Ascending aorta (tissue), 2 donors: ENCODE measurements at places on chromosomes 7 and 10.

DNA sequence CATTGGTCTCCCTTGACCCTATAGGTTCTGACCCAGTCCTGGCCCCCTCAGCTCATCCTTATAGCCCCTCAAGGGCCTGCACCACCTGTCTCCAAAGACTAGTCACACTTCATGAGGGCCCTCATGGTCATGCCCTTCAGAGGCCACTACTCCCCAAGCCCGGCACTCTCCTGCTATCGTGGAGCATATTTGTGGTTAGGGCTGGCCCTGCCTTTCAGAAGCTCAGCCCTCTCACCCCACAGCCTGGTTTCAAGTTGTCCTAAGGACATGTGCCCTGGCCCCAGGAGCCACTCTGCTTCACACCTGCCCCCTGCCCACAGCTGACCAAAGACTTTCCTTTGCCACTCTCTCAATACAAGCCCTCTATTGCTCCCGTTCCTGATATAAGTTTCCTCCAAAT is 60.3 kb upstream of the LBX1 start:
- no peak for DNase-seq

DNA sequence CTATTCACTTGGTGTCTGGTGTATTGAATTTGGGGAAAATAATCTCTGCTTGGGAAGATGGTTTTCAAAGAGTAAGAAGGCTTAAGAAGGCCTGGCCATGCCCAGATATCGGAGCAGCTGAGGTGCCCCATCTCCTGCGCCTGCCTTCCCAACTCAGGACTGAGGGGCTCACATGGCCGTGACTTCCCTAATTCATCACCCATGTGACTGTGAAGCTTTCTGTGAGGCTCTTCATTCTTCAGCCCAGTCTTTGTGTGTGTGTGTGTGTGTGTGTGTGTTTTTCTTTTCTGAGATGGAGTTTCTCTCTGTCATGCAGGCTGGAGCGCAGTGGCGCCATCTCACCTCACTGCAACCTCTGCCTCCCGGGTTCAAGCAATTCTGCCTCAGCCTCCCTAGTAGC is 53.2 kb downstream of the PROSER2 start:
- no peak for DNase-seq

- DNase-seq = no peak
Observed at GRCh38 chr7:122261016-122261415, 43.5 kb downstream of the FEZF1 start.

- no peak for DNase-seq
Observed at GRCh38 chr7:91515961-91516360, 251.7 kb downstream of the FZD1 start.

DNA sequence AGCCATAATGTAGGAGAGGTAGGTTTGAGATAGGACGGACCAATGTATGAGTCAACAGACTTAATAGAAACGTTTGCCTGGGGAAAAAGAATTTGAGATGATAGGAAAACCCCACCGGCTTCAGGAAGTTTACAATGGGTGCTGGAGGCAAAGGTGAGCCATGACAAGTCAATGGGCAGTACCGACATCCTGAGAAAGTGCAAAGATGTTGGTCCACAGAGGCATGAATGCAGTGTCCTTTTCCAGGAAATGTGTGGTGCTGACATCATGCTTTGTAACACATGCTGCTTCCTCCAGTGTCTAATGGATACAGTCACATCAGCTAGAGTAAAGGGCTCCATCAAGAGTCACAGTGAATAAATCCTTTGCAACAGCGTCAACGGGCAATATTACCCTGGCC is 533.6 kb downstream of the INHBA start:
- no peak for DNase-seq

GRCh38 chr7:8536431-8536830 is 103.0 kb downstream of the NXPH1 start:
- DNase-seq = no peak

- DNase-seq = no peak
Observed at GRCh38 chr7:7395785-7396184, 139.9 kb downstream of the COL28A1 start.

GRCh38 chr10:7634142-7634894 is 32.4 kb downstream of the ITIH5 start:
- DNase-seq = no peak

- DNase-seq = no peak
Observed at GRCh38 chr10:101969412-101969922, 86.5 kb downstream of the ARMH3 start.

DNA sequence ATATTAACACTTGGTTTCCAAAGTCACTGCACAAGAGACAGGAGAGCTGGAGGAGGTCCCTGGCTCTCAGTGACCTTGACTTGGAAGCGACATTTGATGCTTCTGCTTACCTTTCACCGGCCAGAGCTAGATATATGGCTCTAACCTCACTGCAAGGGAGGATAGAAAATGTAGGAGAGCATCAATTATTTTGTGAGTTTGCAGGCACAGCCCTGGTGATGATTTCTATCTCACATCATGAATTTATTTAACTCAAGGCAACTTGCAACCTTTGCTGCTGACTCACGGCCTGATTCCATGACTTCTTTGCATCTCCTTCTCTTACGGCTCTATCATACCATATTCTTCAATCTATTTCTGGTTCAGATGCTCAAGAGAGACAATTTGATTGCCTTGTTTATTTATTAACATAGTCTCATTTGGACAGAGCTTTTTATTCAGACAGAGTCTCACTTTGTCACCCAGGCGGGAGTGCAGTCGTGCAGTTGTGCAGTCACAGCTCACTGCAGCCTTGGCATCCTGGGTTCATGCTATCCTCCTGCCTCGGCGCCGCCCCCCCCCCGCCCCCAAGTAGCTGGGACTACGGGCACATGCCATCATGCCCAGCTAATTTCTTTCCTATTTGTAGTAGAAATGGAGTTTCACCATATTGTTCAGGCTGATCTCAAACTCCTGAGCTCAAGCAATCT is 196.0 kb downstream of the REEP3 start:
- no peak for DNase-seq

- no peak for DNase-seq
Observed at GRCh38 chr10:61937631-61938351, 36.3 kb downstream of the ARID5B start.

DNA sequence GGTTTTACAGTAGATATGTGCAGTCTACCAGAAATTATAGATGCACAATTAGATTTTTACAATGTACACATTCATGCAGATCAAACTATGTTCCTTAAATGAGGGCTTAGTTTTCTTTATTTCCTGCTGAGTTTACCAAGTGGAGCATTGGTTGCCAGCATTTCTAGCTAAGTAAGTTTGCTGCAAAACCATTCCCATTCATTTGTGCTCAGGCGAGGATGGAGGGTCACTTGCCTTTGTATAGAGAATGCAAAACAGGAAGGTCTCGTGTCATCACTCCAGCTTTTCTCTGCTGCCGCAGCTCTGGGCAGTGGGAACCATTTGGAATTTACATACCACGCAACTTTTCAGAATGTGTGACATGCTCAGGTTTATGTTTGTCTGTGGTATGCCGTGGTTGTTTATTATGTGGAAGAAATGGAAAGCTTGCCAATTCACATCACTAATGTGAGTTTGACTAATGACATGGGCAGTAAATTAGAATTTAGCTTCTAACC is 198.6 kb downstream of the TRIL start:
- DNase-seq = no peak

DNA sequence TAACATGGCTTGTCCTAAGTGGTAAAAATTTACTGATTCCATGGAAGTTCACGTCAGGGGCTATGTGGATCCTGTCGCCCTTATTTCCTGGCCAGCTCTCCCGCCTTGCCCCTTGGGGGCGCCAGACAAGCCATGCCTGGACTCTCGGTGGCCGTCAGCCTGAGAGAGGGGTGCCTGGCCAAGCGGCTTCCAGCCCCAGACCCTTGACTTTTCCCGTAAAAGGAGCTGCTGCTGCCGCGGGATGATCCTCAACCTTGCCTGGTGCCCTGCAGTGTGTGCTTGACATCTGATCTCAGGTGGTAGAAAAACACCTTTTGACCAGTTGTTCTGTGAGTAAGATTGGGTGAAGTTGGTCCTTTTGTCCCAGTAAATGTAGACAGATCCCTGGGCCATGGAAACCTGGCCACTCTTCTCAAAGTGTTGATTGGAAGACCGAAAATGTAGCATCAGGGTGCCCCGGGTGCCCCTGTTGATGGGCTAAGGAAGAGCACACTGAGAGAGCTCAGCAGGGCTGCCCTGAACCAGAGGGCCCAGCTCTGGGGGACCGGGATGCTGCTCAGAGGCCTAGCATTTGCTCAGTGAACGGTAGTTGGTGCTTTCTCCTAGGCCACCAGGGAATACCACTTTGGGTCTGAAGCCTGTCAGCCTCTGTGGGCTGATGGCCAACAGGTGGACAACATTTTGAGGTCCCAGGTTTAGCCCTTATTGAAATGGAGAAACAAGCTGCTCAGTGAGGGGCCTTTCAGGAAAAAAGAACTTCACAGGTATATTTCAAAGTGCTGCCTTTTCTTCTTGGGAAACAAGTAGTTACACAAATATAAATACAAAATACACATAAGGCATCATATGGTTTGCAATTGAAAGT is 162.5 kb downstream of the LRMDA start:
- no peak for DNase-seq

DNA sequence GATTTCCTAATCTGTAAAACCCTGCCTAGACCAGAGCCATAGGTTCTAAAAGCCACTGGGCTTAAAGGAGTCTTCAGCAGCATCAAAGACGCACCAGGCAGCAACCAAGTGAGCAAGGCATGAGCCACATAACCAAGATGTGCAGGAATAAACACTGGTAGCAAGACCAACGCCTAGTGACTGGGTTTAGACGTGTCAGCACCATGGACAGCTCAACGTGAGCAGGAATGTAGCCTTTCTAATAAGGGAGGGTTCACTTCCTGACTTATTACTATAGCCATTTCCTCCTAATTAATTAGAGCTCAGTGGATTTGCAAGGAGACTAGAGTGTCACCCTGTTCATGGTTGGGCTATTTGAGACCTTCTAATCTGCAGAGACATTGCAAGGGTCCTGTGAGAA is 223.7 kb downstream of the LHFPL3 start:
- no peak for DNase-seq

- no peak for DNase-seq
Observed at GRCh38 chr7:77679608-77680007, 16.7 kb upstream of the RSBN1L start.

GRCh38 chr10:29878492-29878891 is 180.9 kb downstream of the JCAD start:
- no peak for DNase-seq

GRCh38 chr10:121428867-121429266 is 169.4 kb downstream of the FGFR2 start:
- no peak for DNase-seq

DNA sequence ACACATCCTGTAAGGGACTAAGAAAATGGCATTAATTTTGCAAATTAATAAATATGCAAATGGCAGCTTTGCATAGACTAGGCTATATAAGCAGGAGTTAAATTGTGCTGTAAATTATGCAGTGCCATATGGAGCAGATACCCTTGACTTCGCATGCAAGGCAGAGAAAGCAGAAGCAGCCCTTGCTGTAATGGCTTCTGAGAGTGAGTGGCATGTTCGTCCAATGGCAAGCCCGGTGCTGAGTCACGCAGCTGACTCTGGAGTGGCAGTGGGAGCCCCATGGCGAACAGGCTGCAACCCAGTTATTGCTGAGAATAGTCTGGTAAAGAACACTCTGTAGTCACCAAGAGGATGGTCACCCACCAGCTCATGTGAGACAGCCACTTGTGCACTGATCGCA is 1186.5 kb downstream of the TYW1 start:
- DNase-seq = no peak

- no peak for DNase-seq
Observed at GRCh38 chr10:53135213-53135896, 362.8 kb upstream of the MBL2 start.

- DNase-seq = no peak
Observed at GRCh38 chr10:103879409-103879808, 24.0 kb upstream of the SH3PXD2A start.

DNA sequence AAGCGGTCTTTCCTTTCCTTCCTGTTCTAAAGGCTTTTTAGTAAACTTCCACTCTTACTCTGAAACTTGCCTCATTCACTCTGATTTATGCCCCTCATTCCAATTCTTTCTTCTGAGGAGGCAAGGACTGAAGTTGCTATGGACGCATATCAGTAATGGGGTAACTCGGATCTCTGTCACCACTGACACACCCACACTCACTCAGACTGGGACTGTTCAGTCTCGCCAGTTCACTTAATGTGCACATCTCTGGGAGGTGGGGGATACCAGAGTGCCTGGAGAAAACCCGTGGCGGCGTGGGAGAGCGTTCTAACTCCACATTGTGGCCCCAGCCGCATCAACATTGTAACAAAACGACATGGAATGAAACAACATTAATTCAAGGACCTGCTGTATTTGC is 1139.3 kb upstream of the CELF2 start:
- no peak for DNase-seq

GRCh38 chr7:55794527-55794926 is 68.0 kb downstream of the SEPTIN14 start:
- DNase-seq = no peak

- no peak for DNase-seq
Observed at GRCh38 chr10:79434821-79435251, 10.6 kb downstream of the ZCCHC24 start.

- DNase-seq = no peak
Observed at GRCh38 chr10:23535381-23535780, 96.5 kb downstream of the OTUD1 start.

- DNase-seq = no peak
Observed at GRCh38 chr7:32218741-32219288, 148.6 kb upstream of the PDE1C start.

DNA sequence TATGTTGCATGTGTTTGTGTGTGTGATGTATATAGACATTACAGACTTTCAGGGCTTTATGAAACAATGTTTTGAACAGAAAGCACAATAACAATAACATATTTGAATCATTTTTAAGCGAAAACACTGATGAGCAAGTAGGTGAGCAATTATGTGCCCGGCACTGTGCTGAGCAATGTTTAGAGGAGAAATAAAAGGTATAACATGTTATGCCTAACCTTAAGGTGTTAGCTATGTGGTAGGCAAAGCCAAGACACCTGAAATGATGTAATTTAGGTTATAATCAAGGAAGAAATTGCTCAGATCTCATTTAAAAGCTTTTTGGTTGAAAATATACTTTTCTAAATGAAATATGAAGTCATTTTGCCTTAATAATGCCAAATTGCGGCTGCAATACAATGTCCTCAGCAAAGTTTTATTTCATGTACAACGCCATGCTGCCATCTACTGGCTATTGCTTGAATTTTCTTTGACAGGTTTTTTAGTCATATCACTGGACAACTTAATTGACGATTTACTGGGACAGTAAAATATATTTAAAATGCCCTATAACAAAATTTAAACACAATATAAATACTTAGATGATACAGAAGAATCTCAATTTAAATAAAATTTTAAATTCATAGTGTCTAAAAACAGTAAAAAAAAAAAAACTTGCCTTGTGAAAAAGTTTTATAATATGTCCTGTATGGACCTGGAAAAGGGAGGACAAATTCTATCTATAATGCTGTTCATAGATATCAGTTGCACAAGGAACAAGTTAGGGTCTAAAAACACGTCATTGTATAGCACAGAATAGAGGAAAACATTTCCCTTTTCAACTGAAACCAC is 131.1 kb upstream of the CDK1 start:
- no peak for DNase-seq

GRCh38 chr7:39465055-39465929 is 100.9 kb upstream of the YAE1 start:
- DNase-seq = no peak

- DNase-seq = no peak
Observed at GRCh38 chr10:14397066-14397465, 66.3 kb upstream of the FRMD4A start.

- no peak for DNase-seq
Observed at GRCh38 chr10:12322583-12323131, 26.7 kb upstream of the CAMK1D start.

GRCh38 chr7:145848691-145849090 is 267.9 kb upstream of the CNTNAP2 start:
- DNase-seq = no peak
